ENCODE measurements at places on chromosomes 7 and 10.

DNA sequence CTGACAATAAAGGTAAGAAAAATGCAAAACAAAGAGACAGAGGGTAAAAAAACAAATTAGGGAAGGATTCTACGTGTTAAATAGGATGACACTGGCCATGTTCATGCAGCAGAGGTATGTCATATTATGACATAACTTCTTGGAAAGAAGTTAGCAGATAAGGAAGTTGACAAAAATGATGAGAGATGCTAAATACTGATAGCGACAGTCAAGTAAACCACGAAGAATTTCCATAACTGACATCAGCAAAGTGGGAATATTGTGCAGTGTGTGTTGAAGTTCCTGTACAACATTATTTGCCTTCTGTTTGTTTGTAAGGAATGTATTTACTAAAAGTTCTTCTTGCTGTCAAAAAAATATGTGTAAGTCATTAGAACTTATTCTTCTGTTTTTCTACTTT, 29.5 kb downstream of the MDH2 start:
- no peak for DNase-seq

- DNase-seq, result no peak
Observed at GRCh38 chr7:1325646-1326510, 93.2 kb downstream of the UNCX start.

- no peak for DNase-seq
Observed at GRCh38 chr10:66295602-66296001, 630.2 kb upstream of the LRRTM3 start.

GRCh38 chr10:11270135-11270857, 252.6 kb downstream of the CELF2 start:
- DNase-seq, result peak; percentile 53

- no peak for DNase-seq
Observed at GRCh38 chr10:69080226-69080625, 7.7 kb upstream of the SRGN start.

DNA sequence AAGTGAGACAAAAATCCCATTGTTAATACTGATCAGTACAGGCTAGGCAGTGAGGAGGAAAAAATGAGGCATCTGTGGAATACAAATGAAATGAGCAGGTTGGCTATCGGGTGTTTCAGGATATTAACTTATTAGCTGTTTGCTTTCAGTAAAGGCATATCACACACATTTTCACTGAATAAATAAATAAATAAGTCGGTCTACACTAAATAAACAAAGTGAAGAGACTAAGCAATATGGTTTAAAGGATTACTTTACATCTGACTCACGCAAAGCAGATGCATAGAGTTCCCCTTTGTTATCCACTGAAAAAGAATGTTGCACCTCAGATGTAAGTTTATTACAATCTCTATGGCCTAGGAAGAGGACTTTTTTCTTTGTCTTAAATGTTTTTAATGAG, 6.3 kb upstream of the SEMA3A start:
- no peak for DNase-seq

Data from stimulated activated CD8-positive, alpha-beta memory T cell treated with anti-CD3 and anti-CD28 coated beads, Interleukin-2, amount 100 ng/mL, for 1 hour (primary cell).